Left ventricle myocardium superior (tissue), 1 donor: ENCODE measurements at places on chromosomes 4 and X.

DNA sequence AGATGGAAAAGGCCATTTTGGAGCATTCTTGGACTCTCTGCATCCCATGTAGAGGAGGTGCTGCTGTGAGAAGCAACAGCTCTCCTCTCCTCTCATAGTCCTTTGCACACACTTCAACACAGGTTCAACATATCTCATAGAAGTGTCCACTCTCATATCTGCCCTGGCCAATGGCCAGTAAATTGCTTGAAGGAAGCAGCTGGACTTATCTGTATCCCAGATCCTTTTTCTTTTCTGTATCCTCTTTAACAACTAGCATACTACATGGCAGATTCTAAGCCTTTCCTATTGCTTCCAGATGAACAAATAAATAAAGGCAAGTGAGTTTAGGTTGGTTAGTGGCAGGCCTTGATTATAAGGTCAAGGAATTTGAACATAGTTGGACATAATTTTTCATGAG lies 122.0 kb downstream of the HS6ST2 start:
- DNase-seq = no peak

GRCh38 chrX:2484721-2485648 lies 15.8 kb downstream of the DHRSX start:
- no peak for DNase-seq

- no peak for DNase-seq
Observed at GRCh38 chr4:81260443-81261101, 45.5 kb upstream of the PRKG2 start.

- no peak for DNase-seq
Observed at GRCh38 chr4:43456383-43456782, 563.9 kb downstream of the GRXCR1 start.

GRCh38 chr4:111797455-111798163 lies 347.6 kb upstream of the FAM241A start:
- no peak for DNase-seq

- no peak for DNase-seq
Observed at GRCh38 chr4:144712775-144713174, 66.8 kb downstream of the HHIP start.

DNA sequence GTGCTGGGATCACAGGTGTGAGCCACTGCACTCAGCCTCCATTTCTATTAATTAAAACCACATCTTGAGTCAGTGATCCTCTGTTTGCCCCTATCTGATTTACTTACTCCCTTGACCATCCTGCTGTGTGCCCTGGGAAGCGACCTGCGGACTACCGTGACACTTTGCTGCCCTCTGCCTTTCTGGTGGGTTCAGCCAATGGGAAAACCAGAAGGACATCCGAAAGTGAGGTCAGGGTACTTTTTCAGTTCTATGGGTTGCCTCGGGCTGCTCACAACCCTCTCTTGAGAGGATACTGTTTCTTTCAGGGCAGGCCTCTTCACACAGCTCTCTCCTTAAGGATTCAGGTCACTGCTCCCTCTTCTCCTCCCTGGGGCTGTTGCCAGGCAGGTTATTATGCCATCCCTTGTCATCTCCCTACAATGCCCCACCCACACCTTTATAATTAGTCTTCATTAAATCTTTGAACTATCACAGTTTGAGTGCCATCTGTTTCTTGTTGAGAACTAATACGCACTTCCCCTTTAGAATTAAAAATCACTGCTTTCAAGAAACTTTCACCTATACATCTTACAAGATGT lies 21.4 kb downstream of the PLAC8 start:
- DNase-seq = no peak

- no peak for DNase-seq
Observed at GRCh38 chr4:39486221-39486804, 27.5 kb downstream of the LIAS start.

DNA sequence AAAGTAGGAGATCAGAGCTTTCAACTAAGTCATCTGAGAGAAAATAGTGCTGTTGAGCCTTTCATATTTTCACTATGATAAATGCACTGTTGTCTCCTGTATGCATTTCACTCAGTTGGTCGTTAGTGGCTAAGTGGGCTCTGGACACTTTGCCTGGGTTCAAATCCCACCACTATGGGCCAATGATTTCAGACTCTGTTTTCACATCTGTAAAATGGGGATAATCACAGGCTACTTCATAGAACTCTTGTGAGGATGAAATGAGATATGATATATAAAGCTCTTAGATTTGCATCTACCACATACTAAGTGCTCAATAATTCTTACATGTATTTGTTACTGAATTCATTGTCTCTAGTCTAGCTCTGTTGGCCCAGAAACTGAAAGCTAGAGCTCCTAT lies 16.8 kb downstream of the LNX1 start:
- no peak for DNase-seq

DNA sequence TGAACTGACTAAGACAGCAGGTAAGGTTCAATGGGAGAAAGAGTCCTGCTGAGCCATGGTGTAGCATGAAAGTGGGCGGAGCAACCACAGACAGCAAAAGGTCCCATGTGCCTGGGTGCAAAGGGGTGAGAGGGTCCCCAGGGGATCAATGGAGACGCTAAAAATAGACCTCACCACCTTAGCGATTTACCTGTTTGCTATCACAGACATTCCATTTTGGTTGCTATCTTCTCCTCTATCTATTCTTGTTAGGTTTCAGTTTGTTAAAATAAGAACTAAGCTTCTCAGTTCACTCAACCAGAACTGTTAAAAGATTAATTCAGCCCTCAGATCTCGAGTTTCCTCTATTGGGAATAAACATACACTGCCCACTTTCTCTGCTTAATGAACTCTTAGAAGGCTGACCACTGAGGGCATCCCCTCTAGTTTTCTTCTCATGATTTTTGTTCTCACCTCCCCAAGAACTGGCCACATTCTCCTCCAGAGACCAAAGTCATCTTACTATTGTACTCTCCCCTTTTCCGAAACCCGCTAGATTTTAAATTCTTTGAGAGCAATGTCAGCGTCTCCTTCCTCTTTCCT lies 136.7 kb downstream of the PARM1 start:
- no peak for DNase-seq

- DNase-seq = no peak
Observed at GRCh38 chr4:126916049-126916625, 716.6 kb upstream of the INTU start.

DNA sequence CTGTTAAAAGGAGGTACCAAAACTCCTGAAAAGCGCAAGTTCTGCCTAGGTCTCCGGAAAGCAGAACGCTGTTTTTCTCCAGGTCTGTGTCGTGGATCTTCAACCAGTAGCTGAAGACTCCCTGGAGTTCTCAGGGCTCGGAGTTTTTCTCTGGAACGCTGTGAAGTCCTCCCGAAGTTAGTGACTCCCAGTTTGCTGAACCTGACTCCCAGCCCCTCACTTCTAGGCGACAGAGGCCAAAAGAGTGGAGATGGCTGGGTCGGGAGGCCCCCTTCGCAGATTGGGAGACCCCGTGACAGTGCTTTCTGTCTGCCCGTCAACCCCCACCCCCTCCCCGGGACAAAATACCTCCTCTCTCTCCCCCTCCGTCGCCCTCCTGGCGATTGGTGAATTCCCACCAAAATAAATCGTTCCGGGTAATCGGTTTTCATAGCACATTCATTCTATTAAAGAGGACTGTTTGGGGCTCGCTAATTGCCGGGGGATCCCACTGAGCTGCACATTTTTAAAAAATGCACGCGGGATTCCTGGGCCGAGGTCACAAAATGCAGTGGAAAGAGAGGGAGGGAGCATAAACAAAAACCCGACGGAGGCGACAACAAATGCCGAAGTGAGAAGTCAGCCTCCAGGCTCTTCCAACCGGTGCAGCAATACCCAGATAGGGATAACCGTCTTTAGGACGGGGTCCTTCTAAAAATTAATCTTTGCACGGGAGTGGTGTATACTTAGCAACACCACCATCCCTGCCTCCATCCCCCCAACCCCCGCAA lies 4.0 kb upstream of the MSX1 start:
- no peak for DNase-seq
